ENCODE measurements at places on chromosomes 5 and 9.

- DNase-seq, result no peak
Measured at GRCh38 chr9:29006628-29007027, 1433.3 kb upstream of the C9orf72 start.

DNA sequence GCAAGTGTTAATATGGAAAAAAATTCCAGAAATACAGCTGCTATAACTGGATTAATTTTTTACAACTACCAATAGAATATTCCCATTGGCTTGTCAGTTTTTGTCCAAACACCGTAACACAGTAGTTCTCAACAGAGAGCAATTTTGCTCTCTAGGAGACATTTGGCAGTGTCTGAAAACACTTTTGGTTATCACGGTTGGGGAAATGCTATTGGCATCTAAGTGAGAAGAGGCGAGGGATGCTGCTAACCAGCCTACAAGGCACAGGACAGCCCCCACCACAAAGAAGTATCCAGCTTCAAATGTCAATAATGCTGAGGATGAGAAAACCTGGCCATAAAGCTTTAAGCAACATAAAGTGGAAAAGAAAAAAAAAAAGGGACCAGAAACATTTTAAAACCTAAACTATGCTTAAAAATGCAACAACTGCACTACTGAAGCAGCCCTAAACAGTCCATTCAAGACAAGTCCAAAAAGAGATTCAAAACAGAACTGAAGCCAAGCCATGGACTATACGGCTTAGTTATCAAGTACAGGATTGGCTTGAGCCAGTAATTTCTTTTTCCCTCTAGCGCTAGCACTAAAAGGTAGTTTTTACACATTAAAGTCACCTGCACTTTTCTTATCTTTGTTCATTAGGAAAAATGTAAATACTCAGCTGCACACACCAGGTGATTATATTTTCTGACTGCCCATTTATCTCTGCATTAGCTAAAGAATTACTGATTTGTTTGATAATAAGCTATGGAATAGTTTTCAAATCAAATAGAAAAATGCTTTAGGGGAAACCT is 83.9 kb downstream of the NR3C1 start:
- DNase-seq, result no peak

DNA sequence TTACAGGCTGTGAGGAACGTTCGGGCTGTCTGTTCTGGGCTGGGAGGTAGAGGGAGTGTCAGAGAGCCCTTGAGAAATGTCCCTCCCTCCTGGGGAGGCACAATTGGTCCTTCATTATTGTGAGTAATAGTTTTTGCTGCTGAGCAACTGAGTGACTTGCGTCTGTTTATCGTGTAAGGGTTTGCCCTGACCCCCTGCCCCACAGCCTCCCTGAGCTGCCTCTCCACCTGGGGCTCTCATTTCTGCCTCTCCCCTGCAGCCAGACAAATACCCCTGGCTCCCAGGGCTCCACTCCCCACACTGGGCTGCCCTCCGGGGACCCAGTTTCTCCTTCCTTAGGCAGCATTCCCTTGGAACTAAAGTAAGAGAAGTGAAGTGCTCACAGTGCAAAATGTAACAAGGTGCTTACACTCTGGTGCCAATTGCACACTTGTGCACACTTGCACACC is 174.9 kb upstream of the MVB12B start:
- DNase-seq, result no peak

DNA sequence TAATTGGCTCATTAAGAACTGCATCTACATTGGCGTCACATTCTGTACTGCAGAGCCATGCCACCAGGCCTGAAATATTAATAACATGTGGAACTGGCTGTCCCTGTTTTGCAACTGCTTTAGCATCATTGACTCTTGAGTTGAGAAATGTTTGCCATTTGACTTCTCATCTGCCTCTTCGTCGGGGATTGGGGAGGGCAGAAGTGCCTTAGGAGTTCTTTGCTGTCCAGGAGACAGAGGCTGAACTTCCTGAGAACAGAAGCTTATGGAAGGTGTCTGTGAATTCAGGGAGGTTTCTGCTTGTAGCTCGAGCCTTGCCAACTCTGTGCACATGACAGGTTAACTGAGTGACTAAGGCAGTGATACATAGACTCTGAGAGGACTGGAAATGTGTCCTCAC is 265.0 kb downstream of the KIF4B start:
- no peak for DNase-seq

- no peak for DNase-seq
Measured at GRCh38 chr5:19734776-19735175, 253.2 kb downstream of the CDH18 start.

GRCh38 chr9:113593682-113594281 is 130.3 kb downstream of the RGS3 start:
- DNase-seq, result peak; percentile 46

DNA sequence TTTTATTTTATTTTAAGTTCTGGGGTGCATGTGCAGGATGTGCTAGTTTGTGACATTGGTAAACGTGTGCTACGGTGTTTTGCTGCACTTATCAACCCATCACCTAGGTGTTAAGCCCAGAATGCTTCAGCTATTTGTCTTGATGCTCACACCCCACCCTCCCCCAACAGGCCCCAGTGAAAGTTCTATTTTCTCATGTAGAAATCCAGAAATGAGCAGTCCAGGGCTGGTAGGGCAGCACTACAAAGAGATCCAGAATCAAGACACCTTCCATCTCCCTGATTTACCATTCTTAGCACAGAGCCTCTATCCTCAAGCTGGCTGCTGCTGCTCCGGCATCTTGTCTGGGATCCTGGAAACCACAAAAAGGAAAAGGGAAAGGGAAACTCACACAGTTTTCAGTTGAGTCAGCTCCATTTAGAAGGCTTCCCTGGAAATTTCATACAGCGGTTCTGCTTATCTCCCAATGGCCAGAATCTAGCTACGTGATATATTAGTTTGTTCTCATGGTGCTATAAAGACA is 85.4 kb upstream of the SMARCA2 start:
- DNase-seq, result no peak

DNA sequence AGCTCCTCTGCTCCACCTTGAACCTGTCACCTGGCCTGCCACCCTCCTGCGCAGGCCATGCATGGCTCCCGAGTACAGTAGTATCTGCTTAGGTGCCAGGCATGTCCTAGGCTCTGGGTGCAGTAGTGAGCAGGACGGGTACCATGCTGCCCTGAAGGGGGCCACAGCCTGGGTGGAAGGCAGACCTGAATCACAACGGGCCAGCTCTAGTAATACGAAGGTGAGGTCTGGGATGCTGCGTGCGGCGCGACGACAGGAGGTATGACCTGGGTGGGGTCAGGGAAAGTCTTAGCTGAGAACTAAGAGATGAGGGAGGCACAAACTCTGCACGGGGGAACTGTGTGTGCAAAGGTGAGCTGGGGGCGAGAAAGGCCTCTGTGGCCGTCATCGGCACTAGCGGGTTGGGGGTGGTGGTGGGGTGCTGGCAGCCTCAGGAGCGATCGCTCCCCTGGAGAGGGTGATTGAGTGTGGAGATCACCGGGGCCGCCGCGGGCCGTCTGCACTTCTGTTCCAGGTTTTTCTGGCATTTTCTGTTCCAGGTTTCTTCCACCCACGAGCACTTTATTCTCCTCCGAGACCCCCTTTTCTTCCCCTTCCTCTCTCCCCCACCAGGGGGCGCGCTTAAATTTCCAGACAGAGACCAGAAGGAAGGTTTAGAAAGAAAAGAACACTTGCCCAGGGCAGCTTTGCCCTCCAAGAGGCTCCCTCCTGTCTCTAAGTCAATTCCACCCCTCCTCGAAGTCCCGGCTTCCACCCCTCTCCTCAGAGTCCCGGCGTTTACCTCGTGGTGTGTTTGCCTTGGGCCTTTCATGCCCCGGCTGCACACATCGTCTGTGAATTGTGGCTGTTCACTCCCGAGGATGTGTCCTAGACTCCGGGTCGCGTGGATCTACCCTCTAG is 15.1 kb downstream of the PDLIM4 start:
- DNase-seq, result peak; percentile 61

- DNase-seq, result peak; percentile 8
Measured at GRCh38 chr5:108028883-108029282, 353.0 kb downstream of the FBXL17 start.

GRCh38 chr9:11204521-11204920 is 591.7 kb upstream of the PTPRD start:
- no peak for DNase-seq

GRCh38 chr5:57432876-57433275 is 49.7 kb downstream of the ACTBL2 start:
- peak; percentile 6 for DNase-seq

DNA sequence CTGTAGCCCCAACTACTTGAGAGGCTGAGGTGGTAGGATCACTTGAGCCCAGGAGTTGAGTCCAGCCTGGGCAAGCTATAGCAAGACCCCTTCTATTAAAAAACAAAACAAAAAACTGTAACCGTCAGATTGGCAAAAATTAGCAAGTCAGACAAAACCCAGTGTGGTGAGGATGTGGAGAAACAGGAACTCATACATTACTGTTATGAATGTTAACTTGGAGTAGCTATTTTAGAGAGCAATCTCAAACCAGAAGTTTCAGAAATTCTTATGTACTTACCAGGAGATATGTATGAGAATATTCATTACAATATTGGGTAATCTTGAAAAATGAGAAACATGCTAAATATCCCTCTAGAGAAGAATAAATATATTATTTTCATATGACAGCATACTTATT is 120.3 kb downstream of the INVS start:
- no peak for DNase-seq

GRCh38 chr5:100840789-100841188 is 62.3 kb downstream of the ST8SIA4 start:
- no peak for DNase-seq

GRCh38 chr5:102536323-102536928 is 37.6 kb upstream of the SLCO6A1 start:
- DNase-seq, result no peak

- DNase-seq, result no peak
Measured at GRCh38 chr5:174151599-174152181, 106.2 kb downstream of the NSG2 start.

DNA sequence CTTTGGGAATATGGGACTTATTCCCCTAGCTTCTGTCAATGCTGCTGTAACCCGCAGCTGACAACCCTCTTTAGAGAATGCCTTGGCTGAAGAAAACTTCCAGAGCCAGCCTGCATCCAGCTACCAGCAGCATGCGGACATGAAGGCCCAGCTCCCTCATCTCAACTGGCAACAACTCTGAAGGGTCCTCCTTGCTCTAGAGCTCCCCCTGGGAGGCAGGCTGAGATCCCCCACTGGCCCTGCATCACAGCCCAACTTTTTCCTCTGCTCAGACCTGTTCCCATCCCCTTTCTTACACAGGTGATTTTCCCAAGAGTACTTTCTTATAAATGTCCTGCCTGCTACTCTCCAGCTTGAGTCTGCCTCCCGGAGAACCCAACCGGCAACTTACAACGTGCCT is 18.7 kb upstream of the WNT8A start:
- DNase-seq, result no peak

- DNase-seq, result no peak
Measured at GRCh38 chr9:132244582-132245455, 83.0 kb downstream of the NTNG2 start.

GRCh38 chr5:143582869-143583268 is 179.4 kb upstream of the NR3C1 start:
- DNase-seq, result peak; percentile 71

- no peak for DNase-seq
Measured at GRCh38 chr9:98263080-98263479, 7.6 kb upstream of the TBC1D2 start.

- DNase-seq, result no peak
Measured at GRCh38 chr5:124952566-124952965, 206.1 kb upstream of the ZNF608 start.

DNA sequence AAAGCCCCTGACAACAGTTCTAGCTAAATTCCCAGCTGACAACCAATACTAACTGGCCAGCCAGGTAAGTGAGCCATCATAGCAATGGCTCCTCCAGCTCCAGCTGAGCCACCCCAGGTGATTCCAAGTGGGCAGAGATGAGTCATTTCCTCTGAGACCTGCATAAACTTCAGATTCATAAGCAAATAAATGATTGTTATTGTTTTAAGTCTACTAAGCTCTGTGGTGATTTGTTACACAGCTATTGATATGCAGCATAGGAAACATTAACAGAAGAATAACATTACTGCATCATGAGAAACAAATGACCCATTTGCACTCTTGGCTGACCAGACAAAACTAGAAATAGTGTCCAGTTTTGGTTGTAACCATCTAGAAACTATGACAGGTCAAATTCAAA is 60.3 kb downstream of the TTC39B start:
- no peak for DNase-seq

DNA sequence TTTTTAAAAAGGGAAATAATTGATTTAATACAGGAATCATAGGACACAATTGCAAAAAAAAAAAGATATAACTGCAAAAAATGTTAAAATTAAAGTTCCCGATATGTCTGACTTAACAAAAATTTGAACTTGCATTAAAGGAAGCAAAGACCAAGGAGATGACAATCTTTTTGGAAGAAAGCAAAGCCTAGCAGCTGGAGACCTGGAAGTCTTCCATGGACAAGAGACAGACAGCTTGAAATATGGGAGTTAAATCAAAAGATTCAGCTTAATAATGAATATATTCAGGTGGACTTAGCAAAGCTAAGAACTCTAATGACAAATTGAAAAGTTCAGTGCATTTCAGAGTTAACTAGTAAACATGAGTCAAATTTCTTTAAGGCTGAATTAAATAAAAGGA is 568.7 kb upstream of the RGMB start:
- DNase-seq, result no peak

GRCh38 chr5:180090769-180091546 is 19.4 kb upstream of the RNF130 start:
- DNase-seq, result no peak

- DNase-seq, result no peak
Measured at GRCh38 chr5:179253730-179254129, 91.5 kb downstream of the ADAMTS2 start.

GRCh38 chr5:94700592-94700991 is 82.1 kb downstream of the SLF1 start:
- DNase-seq, result no peak

- peak; percentile 51 for DNase-seq
Measured at GRCh38 chr9:121207371-121207940, 5.8 kb upstream of the RAB14 start.

DNA sequence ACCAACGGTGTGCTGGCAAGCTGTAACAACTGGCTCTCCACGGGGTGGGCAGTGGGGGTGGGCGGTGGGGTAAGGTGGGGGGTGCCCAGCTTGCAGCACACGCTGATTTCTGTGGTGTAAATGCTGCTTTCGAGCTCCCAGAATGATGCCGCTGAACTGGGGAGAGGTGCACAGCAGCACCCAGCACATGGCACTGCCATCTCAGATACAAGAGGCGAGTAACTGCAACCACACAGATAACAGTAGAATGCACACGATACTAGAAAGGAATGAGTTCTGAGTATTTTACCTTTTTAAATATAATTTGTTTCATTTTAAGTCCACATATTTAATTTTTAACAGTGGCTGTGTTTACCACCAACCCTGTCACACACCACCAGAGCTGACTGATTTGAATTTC is 87.9 kb downstream of the SEMA4D start:
- no peak for DNase-seq

GRCh38 chr5:19175776-19176570 is 812.0 kb downstream of the CDH18 start:
- DNase-seq, result no peak
